ENCODE measurements at places on chromosomes 6 and 20.

- H3K36me3 ChIP-seq, result no peaks in the 10 kb centered on the region
- H3K4me1 ChIP-seq, result no peaks in the 10 kb centered on the region
- no peaks in the 10 kb centered on the region for H3K27me3 ChIP-seq
- H3K4me3 ChIP-seq, result no peak overlapping the region
These were observed 173.5 kb downstream of the LMBRD1 start for GRCh38 chr6:69623357-69623756.

DNA sequence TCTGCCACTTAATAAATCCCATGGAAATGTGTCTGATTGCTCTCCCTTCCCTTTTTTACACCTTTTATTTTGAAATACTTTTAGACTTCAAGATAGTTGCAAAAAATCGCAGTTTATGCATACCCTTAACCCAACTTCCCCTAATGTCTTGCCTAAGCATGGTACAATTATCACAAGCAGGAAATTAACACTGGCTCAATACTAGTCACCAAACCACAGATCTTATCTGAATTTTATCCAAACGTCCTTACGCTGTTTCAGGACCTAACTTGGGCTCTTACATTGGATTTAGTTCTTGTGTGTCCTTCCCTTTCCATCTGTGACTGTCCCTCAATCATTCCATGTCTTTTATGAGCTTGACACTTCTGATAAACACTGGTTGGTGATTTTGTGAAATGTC lies 146.3 kb downstream of the ZNF217 start:
- no peak overlapping the region for H3K27ac ChIP-seq
- DNase-seq, result no peak
- no peaks in the 10 kb centered on the region for H3K27me3 ChIP-seq
- no peaks in the 10 kb centered on the region for H3K36me3 ChIP-seq
- H3K4me1 ChIP-seq, result no peaks in the 10 kb centered on the region

GRCh38 chr6:158474961-158475343 lies 84.9 kb upstream of the TMEM181 start:
- H3K36me3 ChIP-seq, result peaks cover 15% of the 10 kb centered on the region
- no peaks in the 10 kb centered on the region for H3K27me3 ChIP-seq
- no peak overlapping the region for H3K4me3 ChIP-seq

- no peak overlapping the region for H3K4me3 ChIP-seq
- peaks cover 79% of the 10 kb centered on the region for H3K36me3 ChIP-seq
- peaks cover 12% of the 10 kb centered on the region for H3K4me1 ChIP-seq
- H3K27ac ChIP-seq, result no peak overlapping the region
- H3K27me3 ChIP-seq, result no peaks in the 10 kb centered on the region
These were observed 3.5 kb upstream of the SLC44A4 start for GRCh38 chr6:31882344-31882743.

All from stomach (tissue), 19 donors.